Liver (tissue), 10 donors: ENCODE measurements at places on chromosomes 16 and 17. TPM values are rescaled to one million over a fixed set of nuclear protein-coding genes. Genes with fewer than 3 reads are reported as not detected.

The TPSG1 gene
- total RNA-seq = not detected

The MPP2 gene
- total RNA-seq = 0.05 TPM

DNA sequence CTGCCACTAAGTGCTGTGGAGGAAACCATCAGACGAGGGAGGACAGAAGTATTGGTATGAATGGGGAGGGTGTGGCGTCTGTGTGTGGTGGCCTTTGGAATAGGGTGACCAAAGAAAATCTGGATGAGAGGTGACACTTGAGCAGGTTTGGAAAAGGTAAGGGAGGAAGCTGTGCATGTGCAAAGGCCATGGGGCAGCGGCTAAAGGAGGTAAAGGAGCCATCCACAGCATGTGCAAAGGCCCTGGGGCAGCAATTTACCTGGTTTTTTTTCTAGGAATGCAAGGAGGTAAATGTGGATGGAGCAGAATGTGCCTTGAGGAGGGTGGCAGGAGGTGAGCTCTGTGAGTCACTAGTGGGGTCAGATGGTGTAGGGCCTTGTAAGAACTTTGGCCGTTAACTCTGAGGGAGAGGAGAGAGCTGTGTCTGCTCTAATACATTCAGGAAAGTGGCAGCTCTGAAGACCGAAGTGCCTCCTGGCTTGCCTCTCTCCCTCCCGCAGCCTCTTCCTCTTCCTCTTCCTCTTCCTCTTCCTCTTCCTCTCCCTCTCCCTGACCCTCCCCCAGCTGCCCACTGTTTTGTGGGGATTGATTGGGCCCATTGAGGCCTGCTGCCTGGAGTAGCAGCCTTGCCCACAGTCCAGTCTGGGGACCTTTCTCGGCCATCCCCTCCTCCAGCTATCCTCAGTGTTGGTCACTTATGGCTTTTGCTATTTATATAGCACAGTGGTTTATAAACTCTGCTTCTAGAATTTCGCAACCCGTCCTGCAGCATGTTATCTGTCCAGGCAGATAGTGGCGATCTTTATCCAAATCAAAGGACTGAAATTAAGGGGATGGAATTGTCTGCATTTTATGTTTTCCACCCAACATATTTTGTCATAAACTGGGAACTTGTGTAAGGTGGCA lies 38.7 kb downstream of the CMIP start:
- no peak for DNase-seq

DNA sequence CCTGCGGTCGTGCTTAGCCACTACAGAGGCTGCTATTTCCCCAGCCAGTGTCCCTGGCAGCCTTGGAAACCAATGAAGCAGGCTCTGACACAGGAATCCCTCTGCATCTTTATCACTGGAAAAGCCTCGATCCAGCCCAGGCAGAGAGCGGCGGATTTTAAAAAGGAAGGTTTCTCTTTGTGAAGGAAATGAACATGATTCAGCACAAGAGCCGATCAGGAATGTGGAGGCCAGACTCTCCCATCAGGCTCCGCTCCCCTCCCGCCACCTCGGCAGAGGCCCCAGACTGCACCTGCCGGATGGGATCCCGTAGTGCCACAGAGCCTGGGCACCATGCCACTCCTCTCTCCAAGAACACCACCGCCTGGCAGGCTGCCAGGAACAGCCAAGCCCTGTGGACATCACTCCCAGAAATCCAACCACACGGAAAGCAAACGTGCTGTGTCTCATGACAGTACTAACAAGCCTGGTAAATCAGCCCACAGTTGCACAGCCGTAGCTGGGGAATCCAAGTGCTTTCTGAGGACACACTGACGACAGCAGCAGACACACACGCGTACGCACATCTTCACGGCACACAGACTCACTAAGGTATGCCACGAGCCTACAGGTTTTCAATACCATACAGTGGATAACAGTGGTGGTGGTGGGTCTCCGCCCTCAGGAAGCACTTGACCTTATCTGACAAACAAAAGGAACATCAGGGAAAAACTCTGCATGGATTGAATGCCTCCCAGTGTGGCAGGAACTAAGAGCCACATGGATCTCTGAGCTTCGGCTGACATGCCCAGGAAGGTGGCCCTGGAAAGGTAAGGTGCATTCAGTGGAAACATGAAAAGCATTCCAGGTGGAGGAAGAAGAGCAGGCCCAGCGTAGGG lies 5.4 kb downstream of the LRRC75A start:
- no peak for DNase-seq

DNA sequence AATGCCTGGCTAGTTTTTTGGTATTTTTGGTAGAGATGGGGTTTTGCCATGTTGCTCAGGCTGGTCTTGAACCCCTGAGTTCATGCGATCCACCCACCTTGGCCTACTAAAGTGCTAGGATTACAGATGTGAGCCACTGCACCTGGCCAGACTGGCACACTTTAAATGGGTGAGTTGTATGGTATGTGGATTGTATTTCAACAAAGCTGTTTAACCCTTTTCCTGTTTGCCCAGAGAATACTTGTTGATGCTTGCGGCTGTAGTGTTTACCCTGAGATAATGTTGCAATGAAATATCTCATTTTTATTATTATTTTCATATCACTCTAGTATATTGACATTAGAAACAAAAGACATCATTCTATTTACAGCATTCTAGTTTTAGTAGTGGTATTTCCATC lies 17.1 kb upstream of the TMEM94 start:
- DNase-seq = no peak

DNA sequence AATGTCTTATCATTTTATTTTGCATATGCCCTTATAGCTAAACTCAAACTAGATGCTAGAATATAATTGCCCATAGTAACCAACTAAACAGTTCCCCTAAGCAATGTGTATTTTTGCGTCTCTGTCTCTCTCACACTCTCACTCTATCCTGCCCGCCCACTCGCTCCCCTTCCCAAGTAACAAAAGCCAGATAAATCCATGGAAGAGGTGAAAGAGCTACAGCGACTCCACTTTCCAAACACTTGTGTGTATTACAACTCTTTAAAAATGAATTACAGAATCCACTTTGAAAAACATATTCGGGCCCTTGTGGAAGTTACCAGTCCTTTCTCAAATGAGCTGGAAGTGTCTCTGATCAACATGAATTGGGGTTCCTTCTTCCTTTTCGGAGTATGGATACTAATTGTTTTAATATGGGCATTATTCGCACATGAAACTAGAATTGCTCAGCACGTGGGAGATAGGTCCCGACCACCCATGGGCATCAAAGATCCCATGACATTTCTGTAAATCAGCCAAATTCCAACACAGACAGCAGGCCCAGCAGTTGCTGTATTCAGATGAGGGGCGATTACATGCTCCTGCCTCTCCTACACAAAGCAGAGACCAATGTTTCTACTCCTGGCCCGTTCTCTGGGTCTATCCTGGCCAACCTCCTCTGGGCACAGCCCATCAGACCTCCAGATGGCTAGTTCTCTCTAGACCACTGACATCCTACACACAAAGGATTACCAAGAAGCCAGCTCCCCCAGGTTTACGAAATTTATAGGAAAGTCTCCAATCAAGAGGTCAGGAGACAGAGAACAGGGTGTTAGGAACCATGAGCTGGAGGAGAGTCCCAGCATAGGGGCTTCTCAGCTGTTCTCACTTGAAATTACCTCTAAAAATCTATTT lies 121.5 kb downstream of the ZFHX3 start:
- DNase-seq = no peak

GRCh38 chr16:3147046-3147756 lies 12.4 kb downstream of the ZNF213 start:
- no peak for DNase-seq

DNA sequence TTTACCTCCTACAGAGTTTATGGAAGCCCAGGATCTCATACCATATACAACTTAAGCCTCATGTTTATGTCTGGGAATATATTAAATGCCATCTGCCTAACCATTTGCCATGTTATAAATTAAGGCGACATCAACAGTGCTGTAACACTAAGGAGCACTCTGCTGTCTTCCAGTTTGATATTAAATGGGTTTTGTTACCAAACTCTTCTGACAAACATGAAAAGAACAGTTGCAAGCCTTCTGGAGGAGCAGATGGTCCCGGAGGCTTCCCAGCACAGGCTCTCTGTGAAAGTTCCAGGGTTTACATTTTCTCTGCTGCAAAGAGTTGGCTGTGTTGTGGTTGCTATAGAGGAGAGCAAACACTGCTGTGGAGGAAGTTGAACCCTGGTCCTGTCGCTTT lies 545.3 kb upstream of the SALL1 start:
- no peak for DNase-seq

- no peak for DNase-seq
Measured at GRCh38 chr17:76032073-76032779, 5.1 kb upstream of the EVPL start.

GRCh38 chr17:82097184-82097918 lies 685 bp downstream of the FASN start:
- DNase-seq = peak; percentile 60

DNA sequence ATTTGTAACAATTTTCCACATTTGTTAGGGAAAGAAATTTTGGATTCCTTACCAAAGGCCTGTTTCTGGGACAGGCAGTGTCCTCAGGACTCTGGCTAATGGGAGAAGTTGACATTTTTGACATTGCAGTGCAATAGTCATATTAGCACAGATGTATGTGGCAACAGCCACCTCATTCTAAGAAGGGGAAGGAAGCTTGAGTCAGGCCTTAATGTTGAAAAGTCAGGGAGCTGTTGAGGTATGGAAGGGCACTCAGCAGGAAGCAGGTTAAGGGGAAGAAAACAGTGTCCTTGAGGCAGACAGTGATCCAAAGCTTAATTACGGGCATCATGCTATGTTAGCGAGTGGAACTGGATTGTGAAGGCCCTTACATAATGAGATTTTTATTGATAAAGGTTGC lies 20.9 kb downstream of the AKTIP start:
- no peak for DNase-seq

DNA sequence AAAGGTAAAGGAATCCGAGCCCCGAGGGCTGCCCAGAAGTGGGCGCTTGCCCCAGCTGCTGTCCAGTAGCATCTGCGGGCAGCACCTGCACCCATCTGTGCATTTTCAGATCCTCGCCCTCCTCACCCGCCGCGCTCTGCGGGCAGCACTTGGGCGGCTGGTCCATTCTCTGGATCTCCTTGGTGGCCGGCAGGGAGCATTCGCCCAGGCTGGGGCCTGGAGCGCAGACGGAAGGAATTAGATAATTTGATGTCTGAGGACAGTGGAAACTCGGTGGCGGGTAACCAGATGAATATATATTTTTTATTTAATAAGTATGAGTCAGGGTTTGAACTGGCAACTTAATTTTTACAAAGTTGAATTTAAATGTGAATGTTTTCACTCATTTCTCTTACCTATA lies 88.5 kb downstream of the NPIPB11 start:
- no peak for DNase-seq

DNA sequence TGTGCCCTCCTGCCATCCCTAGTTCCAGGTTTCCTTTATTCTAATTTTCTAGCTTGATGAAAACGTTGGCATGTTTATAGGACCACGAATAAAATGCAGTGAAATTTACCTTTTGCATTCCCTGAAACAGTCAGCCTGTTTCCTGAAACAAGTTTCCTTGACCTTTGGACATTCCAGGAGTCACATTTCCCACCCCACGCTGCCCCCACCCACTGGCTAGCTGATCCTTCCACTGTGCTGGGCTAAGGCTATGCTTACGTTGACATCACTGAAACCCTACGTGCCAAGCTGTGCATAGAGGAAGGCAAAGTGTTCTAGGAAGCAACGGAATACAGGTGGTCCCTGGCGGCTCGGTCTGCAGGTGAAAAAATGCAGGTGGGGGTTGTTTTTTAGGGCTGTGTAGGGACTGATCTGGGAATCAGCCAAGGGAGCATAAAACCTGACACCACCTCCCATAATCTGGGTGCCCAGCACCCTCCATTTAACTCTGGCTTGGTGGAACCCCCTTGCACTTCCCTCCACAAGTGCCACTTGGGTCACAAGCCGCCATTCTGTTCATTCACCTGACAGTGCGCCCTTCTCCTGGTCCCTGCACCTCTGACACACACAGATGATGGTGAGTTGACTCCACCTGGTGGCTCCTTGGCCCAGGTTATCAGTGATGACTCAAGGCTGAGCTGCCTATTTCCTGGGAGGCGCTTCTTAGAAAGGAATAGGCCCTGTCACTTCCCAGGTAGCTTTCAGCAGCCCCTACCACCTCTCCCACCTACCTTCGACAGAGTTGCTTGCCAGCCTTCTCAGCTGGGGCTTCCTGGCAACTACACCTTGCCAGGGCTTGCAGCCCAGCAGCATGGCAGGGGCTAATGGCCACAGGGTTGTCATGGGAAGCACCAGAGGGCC lies 83.7 kb downstream of the N4BP1 start:
- DNase-seq = no peak

GRCh38 chr17:55845385-55845784 lies 94.5 kb downstream of the PCTP start:
- peak; percentile 41 for DNase-seq

DNA sequence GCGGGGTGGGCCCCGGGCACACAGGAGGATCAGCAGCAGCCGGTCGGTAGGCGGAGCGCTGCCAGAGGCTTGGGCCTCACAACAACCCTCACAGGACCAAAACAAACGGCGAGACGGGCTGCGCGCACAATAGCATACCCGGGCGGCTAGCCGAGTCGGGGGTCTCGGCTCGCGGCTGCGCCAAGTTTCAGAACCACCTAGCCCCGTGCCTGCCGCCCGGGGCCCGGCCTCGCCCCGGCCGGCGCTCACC lies 732 bp downstream of the ULK2 start:
- DNase-seq = peak; percentile 55

DNA sequence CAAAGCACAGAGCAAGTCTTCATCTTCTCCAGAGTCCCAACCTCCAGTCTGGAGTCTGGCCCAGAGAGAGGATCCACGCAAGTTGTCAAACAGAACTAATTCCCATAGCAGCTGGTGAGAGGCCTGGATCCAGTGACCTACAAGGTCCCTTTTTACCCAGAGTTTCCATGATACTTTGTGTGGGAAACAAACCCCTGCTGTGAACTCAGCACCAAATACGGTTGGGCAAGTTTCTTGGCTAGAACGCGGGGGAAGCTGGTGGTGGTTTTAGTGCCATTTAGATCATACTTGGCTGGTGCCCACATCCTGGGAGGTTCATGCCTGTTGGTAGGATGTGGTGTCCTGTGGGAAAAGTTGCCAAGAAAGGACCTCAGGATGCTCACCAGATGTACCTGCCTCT lies 18.1 kb downstream of the TMC7 start:
- no peak for DNase-seq

DNA sequence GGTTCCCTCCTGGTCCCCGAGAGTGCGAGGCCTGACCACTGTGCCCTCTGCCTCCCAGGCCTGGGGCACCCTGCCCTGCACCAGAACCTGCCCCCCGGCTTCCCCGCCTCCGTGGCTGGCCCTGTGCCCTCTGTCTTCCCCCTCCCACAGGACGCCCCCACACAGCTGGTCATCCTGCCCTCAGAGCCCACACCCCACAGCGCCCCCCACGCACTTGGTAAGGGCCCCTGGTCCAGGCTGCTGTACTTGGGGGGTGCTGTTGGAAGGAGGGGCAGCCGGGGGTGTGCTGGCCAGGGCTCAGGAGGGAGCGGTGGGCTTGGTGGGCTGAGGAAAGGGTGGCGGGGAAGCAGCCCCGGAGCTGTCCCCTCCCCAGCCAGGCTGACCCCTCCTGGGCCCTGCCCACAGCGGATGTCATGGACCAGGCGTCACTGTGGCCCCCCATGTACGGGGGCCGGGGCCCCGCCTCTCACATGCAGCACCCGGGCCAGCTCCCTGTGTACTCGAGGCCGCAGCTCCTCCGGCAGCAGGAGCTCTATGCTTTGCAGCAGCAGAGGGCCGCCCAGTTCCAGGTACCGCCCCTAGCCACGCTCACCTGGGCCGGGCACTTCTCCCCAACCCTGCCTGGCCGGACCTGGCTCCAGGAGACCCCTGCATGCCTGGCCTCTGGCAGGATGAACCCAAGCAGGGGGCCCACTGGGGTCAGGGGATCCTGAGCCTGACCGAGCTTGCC lies 49.5 kb downstream of the BAHCC1 start:
- DNase-seq = no peak
